CD4-positive, alpha-beta T cell treated with Interleukin-21 for 1 hour (primary cell): ENCODE measurements at places on chromosomes 7 and 10.

DNA sequence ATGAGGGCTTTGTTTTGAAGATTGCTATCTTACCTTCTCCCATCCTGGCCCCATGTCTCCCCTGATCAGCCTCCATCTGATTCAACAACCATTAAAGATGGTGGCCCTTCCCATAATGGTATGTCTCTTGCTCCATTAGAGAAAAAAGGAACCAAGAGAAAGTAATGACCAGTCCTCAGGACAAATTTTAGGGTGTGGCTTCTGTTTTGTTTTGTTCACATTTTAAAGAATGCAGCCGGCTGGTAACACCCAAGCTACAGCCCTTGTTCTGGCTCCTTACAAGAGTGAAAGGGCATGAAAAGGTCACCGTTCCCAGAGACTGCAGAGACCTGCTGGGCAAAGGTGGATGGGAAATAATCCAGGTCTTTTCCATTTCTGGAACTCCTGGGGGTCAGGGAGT is 287.9 kb upstream of the NEBL start:
- DNase-seq: no peak

GRCh38 chr7:146414937-146415336 is 298.3 kb downstream of the CNTNAP2 start:
- DNase-seq: no peak

GRCh38 chr10:86022906-86023305 is 343.7 kb downstream of the GRID1 start:
- no peak for DNase-seq

DNA sequence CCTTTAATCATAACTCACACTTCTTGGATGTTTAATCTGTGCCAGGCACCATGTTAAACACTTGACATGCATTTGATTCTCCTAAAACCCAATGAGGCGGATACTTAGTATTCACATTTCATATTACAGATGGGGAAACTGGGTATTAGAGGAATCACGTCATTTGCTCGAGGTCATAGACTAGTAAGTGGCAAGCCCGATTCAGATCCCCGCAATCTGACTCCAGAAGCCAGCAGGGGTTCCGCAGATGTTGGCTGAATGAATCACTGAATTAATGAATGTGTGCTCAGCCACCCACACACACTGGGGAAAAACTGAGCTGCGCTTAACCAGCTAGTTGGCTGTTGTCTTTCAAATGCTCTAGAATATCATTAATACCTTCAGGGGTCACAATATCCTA is 22.5 kb upstream of the ENO4 start:
- no peak for DNase-seq

DNA sequence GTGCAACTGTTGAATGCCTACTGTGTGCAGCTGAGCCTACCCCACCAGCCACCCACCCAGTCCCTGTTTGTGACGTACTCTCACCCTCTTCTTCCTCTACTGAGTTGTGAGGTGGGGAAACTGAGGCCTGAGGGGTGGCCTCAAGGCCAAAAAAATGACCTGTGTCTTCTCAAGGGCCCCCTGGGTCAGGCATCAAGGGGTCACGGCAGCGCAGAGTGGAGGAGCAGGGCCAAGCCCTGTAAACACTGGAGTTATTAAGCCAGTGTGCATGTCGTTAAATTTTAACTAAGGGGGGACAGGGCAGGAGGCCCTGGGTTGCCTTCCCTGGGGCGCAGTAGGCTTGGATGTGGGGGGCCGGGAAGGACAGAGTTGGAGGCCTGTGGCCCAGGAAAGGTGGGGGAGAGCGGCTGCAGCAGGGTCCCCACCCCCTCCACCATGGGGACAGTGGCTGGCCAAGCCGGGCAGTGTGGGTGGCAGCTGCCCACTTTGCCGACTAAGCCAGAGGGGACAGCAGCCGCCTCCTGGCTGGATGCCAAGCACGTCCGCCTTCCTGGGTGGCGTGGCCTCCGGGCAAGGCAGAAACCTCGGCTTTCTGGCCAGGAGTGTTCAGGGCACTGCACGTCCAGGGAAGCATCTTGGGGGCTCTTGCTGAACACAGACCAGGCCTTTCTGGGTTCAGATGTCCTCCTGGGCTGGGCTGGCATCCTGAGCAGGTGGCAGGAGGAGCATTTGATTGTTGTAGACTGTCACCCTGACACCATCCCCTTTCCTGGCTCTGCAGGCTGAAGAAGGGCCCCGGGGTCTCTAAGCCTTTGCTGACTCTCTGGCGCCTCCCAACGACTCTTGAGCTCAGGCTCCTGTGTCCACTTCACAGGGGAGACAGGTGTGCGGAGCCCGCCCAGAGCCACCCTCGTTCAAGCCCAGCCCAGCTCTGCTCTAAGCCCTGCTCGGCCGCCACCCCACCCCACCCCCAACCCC is 1.9 kb downstream of the SLC29A4 start:
- no peak for DNase-seq

DNA sequence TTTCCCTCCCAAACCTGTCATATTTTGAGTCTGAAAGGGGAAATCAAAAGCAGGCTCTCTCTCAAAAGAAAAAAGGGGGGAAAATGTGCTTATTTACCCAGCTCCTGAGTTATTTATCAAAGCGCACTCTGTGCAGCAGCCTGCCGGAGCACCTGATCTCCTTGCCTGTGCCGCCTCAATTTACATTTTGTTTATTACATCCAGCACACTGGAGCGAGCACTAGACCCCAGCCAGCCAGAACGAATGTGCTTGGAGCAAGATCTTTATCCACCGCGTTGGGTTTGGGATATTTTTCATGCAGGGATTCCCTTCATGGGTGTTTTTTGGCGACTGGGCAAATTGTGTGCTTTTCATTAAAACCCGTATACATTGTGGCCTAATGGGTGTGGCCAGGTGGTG is 161.9 kb upstream of the INSYN2A start:
- DNase-seq: no peak

DNA sequence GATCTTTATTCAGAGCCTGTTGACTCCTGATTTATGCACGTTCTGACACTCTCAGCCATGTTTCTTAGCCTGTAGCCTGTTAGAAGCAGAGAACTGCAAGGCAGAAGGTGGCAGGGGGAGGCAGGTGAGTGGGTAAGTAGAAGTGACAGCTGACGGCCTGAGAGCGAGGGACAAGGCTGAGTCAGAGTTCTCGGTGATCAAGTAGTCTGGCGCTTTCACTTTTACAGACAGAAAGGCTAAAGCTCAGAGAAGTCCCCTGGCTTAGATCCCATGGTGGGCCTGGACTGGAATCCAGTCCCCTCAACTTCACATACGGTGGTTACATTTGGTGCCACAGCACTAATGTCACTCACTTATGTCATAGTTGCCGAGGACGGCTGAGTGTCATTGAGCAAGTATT is 139.0 kb downstream of the TACC2 start:
- no peak for DNase-seq

DNA sequence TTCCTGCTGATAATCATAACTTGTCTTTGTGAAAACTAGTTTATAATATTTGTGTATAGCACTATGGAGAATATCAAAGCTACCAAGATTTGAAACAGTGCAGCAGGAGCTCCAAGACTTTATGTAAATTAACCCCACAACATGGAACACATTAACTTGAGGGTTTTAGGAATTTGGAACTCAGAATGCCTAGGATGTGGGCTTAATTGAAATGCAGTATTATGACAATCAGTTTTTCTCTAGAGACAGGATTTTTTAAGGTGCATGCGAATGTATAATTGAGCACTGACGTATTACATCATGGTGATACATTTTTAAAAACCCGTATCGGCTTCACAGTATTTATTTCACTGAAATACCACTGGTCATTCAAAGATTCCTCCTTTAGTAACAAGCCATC is 313.1 kb upstream of the DGKB start:
- DNase-seq: no peak

DNA sequence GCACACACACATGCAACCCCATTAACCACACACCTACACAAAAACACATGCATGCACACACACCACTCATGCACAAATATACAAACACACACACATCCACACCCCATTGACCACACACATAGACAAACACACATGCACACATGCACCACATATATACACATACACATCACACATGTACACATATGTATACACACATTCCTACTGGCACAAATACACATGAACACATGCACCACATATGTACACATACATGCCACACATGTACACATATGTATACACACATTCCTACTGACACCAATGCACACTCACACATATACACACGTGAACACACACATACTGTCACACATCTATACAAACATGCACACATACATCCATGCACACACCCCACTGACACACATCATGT is 212.5 kb upstream of the PPP2R2D start:
- no peak for DNase-seq

DNA sequence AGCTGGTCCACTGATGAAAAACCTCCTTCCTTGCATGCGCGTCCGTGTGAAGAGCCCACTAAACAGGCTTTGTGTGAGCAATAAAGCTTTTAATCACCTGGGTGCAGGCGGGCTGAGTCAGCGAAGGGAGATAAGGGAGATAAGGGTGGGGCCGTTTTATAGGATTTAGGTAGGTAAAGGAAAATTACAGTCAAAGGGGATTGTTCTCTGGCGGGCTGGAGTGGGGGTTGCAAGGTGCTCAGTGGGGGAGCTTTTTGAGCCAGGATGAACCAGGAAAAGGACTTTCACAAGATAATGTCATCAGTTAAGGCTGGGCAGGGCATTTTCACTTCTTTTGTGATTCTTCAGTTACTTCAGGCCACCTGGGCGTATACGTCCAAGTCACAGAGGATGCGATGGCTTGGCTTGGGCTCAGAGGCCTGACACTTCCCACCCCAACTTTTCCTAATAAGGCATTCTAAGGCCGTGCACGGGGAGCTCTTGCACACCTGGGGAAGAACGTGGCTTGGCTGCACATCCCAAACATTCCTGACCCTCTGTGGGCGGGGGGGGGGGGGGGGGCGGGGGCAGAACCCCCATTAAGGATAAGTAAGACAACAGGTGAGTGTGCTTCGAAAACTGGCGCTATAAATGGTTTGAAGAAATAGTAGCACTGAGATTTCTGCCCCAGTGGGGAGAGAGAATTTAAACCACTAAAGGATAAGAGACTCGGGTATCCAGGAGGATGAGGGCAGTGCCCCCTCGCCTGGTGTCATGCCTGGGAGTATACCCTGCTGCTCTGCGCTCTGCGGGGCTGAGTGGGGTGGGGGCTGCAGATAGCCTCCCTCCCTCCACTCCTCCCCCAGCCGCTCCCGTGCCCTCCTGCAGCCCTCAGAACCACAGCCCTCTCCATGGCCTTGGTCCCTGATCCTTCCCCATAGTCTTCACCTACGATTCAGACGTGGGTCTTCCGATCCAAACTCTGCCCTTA is 217.6 kb downstream of the MLLT10 start:
- DNase-seq: no peak

- no peak for DNase-seq
Measured at GRCh38 chr10:126085806-126086205, 189.4 kb downstream of the FANK1 start.

- DNase-seq: no peak
Measured at GRCh38 chr10:12405342-12406320, 56.3 kb downstream of the CAMK1D start.

- no peak for DNase-seq
Measured at GRCh38 chr7:1123715-1124114, 35.8 kb downstream of the GPER1 start.

DNA sequence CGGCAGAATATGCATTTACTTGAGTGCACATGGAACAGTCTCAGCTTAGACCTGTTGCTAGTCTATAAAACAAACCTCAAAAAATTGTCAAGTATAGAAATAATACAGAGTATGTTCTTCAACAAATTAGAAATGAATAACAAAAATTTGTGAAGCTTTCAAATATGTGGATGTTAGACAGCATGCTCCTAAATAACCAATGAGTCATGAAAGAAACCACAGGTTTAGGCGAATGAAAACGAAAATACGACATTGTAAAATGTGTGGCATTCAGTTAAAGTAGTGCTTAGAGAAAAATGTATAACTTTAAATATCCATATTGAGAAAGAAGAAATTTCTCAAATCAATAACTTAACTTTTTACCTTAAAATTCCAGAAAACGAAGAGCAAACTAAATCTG is 760.0 kb upstream of the SORCS1 start:
- DNase-seq: no peak

DNA sequence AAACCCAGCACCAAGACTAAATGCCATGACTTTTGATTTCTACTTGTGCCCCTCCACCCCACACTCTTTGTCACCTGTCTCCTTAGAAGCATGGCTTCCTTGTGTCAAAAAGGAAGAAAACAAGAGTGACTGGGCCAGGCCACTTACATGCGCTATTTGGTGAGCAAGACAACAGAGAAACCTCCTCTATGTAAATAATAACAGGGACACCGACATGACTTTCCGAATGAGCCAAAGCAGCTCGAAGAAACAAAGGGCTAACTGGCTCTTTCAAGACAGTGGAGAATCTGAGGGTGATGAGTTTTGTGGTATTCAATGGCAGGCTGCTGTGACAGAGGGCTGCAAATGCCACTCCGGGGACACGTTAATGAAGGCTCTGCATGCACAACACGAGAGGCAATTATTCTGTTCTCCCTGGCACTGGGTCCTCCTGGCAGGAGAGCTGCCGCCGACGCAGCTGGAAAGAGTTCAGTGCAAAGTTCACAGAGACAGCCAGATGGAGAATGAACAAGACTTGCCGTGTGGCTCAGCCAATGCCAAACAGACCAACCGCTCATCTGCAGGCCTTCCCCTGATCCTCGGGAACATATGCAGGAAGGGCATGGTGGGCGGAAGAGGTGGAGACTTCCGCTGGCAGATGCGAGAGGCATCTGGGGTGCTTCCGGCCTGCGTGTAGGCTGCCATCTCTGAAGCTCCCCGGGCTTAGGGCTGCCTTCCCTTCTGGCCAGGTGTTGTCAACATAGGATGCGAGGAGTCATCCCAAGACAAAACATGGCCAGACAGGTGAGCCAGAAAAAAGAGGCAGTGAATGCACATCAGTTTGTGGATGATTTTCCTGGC is 59.1 kb upstream of the SMNDC1 start:
- peak; percentile 46 for DNase-seq

GRCh38 chr7:85890244-85890811 is 703.5 kb upstream of the SEMA3D start:
- no peak for DNase-seq

GRCh38 chr7:2484868-2485267 is 8.7 kb upstream of the GRIFIN start:
- no peak for DNase-seq

- DNase-seq: no peak
Measured at GRCh38 chr10:3363311-3364045, 190.9 kb upstream of the PITRM1 start.
